ENCODE measurements at places on chromosomes 13 and 19.

DNA sequence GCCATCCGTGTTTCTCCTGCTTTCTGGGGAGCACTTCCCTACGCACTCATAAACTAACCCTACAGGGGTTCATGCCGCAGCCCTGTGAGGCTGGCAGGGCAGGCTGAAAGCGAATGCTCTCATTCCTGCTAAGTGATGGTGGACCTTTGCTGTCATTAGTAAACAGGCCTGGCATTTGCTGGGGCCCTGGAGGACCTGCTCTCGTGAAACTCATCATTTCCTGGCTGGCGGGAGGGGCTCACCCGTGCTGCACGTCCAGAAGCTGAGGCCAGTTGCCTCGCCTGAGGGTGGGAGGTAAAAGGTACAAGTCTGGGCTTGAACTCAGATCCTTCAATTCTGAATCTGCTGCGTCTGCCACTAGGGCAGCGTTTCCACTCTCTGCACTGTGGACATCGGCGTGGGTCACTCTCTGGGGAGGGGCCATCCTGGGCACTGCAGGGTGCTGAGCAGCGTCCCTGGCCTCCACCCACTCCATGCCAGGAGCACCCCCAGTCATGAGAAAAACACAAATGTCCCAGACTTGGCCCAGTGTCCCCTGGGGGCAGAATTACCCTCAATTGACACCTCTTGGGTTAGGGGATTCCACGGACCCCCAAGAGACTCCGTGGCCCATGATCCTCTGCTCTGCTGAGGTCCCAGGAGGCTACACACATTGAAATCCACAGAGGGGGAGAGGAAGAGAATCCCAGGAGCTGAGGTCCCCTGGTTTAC lies 7.0 kb downstream of the MOB3A start:
- peak; percentile 33 for DNase-seq

DNA sequence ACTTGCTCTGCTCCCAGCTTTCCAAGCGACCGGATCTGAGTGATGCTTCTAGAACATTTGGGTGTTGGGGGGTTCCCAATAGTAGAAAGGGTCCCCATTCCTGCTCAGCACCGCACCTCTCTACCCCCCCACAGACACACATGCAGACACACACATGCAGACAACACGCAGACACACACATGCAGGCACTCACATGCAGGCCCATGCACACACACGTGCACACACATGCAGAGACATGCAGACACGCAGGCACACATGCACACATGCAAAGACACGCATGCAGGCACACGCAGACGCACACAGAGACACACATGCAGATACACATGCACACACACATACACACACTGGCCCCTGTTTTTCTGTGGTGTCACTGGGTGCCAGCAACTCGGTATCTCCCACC lies 23.8 kb downstream of the ONECUT3 start:
- DNase-seq = no peak

- DNase-seq = no peak
Observed at GRCh38 chr13:75803164-75803611, 167.1 kb downstream of the LMO7 start.

DNA sequence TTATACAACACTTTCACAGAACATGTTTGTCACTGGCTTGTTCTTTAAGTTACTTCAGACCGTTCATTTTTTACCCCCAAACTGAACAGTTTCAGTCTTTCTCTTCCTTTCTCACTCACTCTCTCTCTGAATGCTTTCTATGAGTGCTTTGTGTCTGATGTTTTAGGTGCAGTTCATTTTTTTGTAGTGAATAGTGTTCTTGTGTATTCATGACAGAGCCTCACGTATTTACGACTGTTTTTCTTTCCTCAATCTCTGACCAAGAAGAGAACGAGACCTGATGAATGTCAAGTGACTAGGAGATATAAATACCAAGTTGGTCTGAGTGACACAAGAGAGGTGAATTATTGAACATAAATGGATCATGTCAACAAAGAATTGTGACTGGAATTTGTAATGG lies 1525.0 kb upstream of the MIR17HG start:
- no peak for DNase-seq

GRCh38 chr13:42007844-42008243 lies 40.6 kb upstream of the DGKH start:
- peak; percentile 71 for DNase-seq

- peak; percentile 43 for DNase-seq
Observed at GRCh38 chr19:17778251-17778967, 16.5 kb upstream of the B3GNT3 start.

- DNase-seq = no peak
Observed at GRCh38 chr19:6672693-6673290, 2.8 kb upstream of the TNFSF14 start.

GRCh38 chr19:48329167-48329891 lies 4.0 kb downstream of the EMP3 start:
- peak; percentile 57 for DNase-seq

GRCh38 chr19:38304352-38304865 lies 358 bp downstream of the C19orf33 start:
- no peak for DNase-seq

DNA sequence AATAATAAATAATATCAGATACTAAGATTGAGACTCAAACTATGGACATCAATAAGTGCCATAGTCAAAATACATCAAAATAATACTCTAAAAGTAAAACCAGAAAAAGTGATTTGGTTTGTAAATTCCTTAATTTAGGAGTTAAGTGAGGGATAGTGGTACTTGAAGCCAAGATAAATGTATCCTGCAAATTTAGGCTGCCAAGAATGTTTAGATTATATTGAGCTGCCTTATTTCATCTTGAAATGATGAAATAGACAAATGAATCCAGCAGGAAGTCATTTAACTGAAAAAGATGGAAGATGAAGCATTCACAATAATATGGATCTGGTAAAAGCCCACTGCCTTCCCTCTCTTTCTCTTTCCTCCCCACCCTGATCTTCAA lies 112.3 kb downstream of the LRCH1 start:
- DNase-seq = no peak

- DNase-seq = peak; percentile 11
Observed at GRCh38 chr13:66778461-66778860, 451.7 kb downstream of the PCDH9 start.

GRCh38 chr13:77042566-77043177 lies 15.7 kb upstream of the FBXL3 start:
- no peak for DNase-seq

- peak; percentile 39 for DNase-seq
Observed at GRCh38 chr13:36919171-36919832, 736 bp downstream of the SMAD9 start.

- peak; percentile 16 for DNase-seq
Observed at GRCh38 chr13:92355213-92355612, 871.4 kb upstream of the GPC6 start.

- DNase-seq = no peak
Observed at GRCh38 chr13:98577836-98578285, 954 bp upstream of the STK24 start.

- DNase-seq = no peak
Observed at GRCh38 chr13:99800011-99800410, 171.6 kb downstream of the ZIC5 start.

- DNase-seq = peak; percentile 70
Observed at GRCh38 chr19:2477732-2478191, 1.8 kb downstream of the GADD45B start.

DNA sequence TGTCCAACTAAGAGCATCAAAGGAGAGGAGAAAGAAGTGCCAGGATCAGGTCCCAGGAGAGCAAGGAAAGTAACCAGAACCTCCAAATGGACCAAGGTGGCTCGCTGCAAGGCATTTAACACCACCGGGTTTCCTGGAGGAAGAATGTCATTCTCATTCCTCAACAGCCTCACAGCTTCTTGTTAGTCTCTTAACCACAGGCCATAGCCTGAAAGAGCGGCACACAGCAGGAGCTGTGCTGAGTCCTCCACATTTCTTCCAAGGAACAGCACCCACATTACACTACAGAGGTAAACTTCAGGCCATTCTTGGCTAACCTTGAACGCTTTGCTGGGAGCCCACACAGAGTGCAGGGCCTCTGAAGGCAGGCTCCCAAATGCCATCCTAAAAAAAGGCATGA lies 23.6 kb downstream of the DOCK9 start:
- DNase-seq = no peak

- no peak for DNase-seq
Observed at GRCh38 chr13:82664183-82664582, 1218.1 kb downstream of the SLITRK1 start.

- peak; percentile 97 for DNase-seq
Observed at GRCh38 chr13:46296115-46296822, 84.5 kb downstream of the LRRC63 start.

GRCh38 chr13:39875111-39875987 lies 219.9 kb downstream of the COG6 start:
- peak; percentile 11 for DNase-seq

- DNase-seq = no peak
Observed at GRCh38 chr13:106522898-106523525, 12.4 kb downstream of the EFNB2 start.

DNA sequence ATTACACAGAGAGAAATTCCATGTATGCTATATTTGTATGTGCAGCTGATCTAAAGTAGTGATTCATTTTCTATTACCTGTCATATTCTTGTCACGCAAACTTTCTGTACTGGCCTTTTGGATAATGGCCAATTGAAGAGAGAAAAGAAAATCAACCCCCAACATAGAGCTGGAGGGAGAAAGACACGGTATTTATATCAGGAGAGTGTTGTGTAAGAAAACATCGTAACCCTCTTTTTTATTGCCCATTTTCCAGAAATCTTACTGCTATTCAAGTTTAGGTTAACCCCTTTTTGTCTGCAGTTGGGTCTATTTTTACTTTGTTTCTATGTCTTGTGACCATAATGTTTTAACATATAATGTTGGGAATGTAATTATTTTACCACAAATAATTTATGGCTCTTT lies 27.9 kb downstream of the DGKH start:
- no peak for DNase-seq

DNA sequence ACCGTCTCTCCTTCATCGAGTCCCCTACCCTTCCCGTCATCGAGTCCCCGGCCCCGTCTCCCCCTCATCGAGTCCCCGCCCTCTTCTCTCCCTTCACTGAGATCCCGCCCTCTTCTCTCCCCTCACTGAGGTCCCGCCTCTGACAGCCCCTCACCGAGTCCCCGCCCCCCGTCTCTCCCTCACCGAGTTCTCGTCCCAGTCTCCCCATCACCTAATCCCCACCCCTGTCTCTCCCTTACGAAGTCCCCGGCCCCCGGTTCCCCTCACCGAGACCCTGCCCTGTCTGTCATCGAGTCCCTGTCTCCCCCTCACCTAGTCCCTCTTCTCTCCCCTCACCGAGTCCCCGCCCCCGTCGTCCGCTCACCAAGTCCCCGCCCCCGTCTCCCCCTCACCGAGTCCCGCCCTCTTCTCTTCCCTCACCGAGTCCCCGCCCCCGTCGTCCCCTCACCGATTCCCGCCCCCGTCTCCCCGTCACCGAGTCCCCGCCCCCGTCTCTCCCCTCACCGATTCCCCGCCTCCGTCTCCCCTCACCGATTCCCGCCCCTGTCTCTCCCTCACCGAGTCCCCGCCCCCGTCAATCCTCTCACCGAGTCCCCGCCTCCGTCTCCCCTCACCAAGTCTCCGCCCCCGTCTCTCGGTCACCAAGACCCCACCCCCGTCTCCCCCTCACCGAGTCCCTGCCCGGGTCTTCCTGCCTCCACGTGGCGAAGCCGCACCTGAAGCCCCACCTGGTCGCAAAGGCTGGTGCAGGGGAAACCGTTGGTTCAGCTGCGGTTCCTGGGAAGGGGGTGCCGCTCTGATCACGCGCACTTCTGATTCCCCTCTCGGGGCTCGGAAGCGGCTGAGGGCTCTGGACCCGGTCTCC lies 23.9 kb upstream of the ZNF846 start:
- DNase-seq = peak; percentile 93

GRCh38 chr19:47094557-47095475 lies 18.8 kb downstream of the ZC3H4 start:
- no peak for DNase-seq

DNA sequence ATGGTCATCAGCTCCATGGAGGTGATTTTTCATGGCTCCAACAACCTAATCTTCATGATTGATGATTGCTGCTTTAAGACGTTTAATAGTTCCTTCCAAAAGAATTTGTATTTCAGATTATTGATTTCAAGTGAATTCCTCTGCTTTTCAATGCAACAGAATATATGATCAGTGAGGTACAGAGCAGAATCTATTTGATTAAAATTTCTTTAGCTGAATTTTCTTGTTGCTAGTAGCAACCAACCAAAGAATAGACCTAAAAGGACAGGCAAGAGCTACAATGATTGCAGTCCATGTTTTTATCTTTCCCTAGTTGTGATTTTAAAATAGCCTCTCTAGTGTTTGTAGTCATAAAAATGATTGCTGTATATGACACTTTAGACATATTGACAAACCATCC lies 76.8 kb upstream of the SCEL start:
- no peak for DNase-seq

GRCh38 chr13:41546372-41547190 lies 89.2 kb downstream of the RGCC start:
- peak; percentile 74 for DNase-seq

DNA sequence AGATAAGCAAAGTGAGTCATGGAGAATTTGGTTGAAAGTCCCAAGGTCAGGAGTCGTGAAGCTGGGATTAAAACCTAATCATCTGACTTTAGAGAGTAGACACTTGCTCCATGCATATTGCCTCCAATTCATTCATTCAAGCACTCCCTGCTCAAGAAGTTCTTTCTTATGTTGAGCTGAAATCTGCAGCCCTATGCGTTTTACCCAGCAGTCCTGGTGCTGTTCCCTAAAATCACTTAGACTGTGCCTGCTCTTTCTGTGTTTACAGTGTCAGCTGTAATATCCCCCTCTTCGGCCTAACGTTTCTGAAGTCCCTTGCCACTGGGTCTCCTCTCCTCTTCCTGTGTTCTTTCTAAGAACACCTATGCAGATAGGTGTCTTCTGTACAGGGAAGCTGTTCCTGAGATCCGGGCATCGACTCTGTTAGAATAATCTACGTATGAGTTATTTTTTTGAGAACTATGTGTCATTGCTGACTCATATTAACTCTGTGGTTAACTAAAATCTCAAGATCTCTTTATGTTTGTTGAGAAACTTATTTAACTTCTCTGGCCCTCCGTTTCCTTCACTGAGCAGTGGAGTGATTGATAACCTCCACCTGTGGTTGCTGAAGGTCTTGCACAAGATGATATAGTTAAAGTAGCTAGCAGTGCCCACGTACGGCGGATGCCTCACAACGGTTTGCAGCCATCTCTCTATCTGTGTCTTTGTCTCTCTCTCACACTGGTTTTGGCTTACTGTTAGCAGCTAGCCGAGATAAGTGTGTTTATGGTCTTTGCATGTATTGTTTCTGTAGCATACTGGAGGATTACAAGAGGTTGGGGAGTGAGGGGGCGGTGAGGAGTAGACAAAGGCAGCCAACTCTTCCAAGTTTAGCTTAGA lies 4.7 kb downstream of the ALOX5AP start:
- DNase-seq = peak; percentile 83
